ENCODE measurements at places on chromosomes 13 and 19.

GRCh38 chr19:16259385-16260159, 61.9 kb downstream of the AP1M1 start:
- peak; percentile 60 for DNase-seq

- no peak for DNase-seq
Measured at GRCh38 chr13:51770681-51771417, 33.1 kb downstream of the DHRS12 start.

DNA sequence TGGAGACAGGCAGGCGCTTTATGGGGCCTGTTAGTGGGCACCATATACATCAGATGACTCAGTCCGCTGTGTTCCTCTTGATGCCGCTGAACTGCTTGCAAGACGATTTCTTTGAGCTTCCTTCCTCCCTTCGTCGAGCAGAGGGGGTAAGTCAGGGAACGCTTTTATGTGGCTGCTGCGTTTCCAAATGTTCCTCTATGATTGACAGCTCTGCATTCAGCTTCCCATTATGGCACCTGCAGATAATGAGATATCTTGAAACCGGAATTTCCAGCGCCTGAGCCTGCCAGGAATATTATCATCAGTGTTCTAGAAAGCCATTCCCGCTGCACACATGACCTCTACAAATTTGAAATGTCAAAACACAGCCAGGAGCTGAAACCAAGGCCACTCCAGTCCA, 257.0 kb downstream of the TSHZ3 start:
- no peak for DNase-seq

DNA sequence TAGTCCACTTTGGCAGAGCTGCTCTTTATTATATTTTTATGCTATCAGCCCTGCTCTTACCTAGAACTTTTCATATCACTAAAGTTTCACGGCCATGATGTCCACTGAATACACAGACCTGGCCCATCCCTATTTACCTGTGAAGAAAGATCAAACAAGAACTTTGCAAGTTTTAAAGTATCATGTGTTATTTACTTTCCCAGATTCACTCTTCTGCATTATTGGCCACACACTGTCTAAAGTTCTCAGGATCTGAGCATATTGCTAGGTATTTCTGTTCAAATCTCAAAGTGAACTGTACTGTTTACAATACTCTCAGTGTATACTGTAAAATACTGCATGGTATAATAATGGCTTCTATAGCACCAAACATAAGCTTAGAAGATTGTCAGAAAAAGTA, 405.2 kb downstream of the KLF12 start:
- DNase-seq, result no peak

DNA sequence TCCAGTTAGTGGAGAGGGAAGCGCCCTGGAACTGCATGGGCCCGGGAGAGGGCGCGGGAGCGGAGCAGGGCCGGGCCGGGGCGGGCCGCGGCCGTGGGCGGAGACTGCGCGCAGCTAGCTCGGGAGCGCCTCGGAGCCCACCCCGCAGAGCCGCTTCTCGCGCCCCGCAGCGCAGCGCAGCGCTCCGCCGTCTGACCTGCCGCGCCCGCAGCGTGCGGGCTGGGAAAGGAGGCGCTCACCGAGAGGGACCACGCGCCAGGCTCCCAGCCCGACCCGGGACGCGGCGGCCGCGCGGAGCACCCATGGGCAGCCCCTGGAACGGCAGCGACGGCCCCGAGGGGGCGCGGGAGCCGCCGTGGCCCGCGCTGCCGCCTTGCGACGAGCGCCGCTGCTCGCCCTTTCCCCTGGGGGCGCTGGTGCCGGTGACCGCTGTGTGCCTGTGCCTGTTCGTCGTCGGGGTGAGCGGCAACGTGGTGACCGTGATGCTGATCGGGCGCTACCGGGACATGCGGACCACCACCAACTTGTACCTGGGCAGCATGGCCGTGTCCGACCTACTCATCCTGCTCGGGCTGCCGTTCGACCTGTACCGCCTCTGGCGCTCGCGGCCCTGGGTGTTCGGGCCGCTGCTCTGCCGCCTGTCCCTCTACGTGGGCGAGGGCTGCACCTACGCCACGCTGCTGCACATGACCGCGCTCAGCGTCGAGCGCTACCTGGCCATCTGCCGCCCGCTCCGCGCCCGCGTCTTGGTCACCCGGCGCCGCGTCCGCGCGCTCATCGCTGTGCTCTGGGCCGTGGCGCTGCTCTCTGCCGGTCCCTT, at the start of gene MLNR:
MLNR (plus strand) TSS at position 303 of the 820 bp plus-strand sequence; CDS start at position 303, 0 bp downstream.
- DNase-seq, result peak; percentile 36

- DNase-seq, result no peak
Measured at GRCh38 chr13:99029576-99029975, 51.7 kb upstream of the DOCK9 start.

- no peak for DNase-seq
Measured at GRCh38 chr13:114065926-114066774, 66.3 kb downstream of the RASA3 start.

GRCh38 chr19:46031781-46032596, 8.8 kb downstream of the IGFL4 start:
- DNase-seq, result no peak

DNA sequence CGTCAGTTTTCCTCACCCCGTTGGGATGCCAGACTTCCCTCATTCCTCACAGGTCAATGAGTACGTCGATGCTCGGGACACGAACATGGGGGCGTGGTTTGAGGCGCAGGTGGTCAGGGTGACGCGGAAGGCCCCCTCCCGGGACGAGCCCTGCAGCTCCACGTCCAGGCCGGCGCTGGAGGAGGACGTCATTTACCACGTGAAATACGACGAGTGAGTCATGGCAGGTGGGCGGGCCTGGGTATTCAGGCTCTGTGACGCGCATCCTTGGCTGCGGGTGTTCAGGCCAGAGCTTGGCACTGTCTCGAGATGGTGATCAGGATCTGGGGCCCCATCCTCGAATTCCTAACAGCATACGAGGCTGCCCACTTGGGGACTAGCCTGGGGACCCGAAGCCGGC, 21.4 kb downstream of the UHRF1 start:
- no peak for DNase-seq

- DNase-seq, result no peak
Measured at GRCh38 chr19:31314156-31314555, 35.1 kb downstream of the TSHZ3 start.

GRCh38 chr13:31930901-31931522, 100.6 kb upstream of the FRY start:
- peak; percentile 50 for DNase-seq

- DNase-seq, result no peak
Measured at GRCh38 chr19:3491396-3492119, 8.3 kb upstream of the SMIM44 start.

DNA sequence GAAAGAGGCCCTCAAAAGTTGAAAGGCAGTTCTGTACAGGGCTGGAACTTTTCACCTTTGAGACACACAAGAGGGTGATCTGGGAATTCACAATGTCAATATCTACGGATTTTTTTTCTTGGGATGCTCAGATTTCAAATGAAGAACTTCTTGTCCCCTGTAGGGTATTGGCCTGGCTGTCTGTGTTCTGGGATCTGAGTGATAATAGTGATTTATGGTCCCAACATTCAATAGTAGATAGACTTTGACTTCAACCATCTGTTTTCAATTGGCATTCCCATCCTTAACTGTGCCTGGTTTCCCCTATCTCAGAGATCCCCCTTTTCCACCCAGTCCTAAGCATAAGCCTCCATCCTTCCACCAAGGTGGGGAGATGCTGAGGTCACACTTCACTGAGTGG, 274.1 kb downstream of the COG6 start:
- DNase-seq, result no peak

GRCh38 chr19:504616-505015, 2.7 kb upstream of the TPGS1 start:
- no peak for DNase-seq

GRCh38 chr13:113545931-113546516, 38.5 kb upstream of the TFDP1 start:
- no peak for DNase-seq

- no peak for DNase-seq
Measured at GRCh38 chr13:85608255-85608829, 190.9 kb downstream of the SLITRK6 start.

- DNase-seq, result no peak
Measured at GRCh38 chr19:38193445-38193844, 30.6 kb downstream of the DPF1 start.

DNA sequence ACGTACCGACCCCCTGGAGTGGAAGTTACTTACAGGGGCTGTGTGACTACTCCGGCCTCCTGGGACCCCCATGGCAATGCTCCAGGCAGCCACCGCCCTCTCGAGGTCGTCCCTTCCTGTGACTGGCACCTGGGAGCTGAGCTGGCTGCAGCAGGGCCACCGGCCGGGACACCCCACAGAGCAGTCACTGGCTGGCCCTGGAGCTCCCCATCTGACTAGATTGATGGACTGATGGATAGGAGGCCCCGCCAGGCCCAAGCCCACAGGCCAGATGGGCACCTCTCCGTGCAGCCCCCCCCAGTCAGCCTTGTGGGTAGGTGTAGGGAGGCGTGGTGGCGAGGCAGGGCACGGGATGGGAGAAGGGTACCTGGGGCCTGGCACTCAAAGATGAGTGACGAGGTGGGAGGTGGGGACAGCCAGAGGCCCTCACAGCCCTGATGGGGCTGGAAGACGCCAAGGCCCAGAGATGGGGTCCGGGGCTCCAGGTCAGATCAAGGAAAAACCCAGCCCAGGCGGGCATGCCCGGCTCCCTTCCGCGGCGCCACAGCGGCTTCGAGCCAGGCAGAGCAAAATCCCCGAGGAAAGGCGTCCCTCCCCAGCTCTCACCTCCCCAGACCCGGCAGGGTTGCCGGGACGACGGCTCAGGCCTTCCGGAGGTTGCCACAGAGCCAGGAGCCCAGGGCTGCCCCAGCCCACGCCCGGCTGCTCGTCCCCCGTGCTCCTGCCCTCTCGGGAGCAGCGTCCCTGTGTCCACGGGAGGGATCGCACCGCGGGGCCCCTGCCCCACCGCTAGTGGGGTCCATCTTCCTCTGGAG, 8.4 kb downstream of the SLC39A3 start:
- DNase-seq, result no peak

GRCh38 chr13:33072282-33072681, 56.1 kb downstream of the KL start:
- no peak for DNase-seq

DNA sequence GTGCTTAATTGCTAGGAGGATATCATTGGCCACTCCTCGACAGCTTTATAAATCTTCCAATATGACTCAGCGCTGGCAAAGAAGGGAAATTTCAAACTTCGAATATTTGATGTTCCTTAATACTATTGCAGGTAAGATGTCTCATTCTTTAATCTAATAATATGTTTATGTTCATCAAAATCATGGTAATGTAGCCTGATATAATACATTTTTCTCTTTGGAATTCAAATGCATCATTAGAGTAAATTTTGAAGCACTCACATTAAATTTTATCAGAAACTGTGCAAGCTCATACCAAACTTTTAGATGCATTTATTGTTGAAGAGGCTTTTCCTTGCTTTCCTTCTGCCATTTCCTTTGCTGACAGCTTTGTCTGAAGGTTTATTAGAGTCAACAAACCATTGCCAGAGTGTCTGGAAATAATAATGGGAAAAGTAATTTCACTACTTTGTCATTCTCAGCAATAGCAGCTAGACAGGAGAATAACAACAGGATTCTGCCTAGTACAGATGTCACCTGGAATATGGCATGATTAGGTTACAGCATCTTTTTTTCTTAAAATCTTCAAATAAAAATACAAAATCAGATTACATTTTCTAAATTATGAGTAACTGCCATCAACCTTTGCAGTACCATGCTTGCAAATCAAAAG, 78.6 kb upstream of the MAB21L1 start:
- DNase-seq, result no peak

DNA sequence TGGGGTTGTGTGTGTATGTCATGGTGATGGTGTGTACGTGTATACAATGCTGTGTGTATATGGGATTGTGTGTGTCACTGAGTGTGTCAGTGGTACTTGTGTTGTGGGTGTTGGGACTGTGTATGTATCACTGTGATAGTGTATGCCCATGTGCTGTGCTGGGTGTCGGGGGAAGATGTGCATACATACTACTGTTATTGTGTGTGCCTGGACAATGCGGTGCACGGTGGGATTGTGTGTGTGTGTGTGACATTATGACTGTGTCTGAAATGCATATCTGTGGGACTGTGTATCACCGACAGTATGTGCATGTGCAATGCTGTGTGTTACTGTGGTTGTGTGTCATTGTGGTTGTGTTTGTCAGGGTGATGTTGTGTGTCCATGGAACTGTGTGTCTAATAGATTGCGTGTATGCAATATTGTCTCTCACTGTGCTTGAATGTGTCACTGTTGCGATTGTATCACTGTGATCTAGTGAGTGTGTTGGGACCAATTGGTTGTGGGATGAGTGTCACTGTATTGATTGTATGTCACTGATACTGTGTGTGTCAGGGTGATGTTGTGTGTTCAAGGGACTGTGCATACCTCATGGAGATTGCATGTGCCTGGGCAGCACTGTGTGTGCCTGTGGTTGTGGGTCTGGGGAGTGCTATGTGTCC, 11.0 kb upstream of the BBC3 start:
- DNase-seq, result no peak

- peak; percentile 36 for DNase-seq
Measured at GRCh38 chr19:4557971-4558941, 1.2 kb downstream of the SEMA6B start.

DNA sequence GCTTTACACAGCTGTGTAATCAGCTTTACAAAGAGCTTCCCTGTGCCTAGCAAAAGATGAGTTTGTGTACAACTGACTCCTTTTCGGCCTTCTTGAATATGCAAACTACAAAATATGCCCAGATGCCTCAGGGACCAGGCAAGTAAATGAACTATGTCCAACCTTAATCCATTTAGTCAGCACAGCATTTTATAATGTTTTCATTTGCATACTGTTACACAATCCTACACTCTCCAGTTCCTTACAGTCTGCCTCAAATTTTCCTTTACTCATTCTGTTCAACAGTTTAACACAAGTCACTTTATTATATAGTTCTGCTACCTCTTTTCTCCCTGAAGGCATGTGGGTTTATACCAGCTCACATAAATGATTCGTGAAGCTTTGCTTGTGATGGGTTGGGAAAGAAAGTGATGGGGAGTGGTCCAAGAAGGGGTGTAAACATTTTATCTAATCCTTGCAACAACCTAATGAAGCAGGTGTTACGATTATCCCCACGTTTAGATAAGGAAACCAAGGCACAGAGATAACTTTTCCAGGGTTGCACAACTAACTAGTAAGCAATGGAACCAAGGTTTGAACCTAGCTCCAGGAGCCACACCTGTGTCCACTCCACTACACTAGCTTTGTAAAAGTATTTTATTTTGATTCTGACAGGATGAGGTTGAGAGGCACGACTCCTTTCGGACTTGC, 3.3 kb upstream of the USP12 start:
- no peak for DNase-seq

- no peak for DNase-seq
Measured at GRCh38 chr13:57748096-57748495, 116.6 kb downstream of the PCDH17 start.

GRCh38 chr19:58519087-58519354, 589 bp downstream of the ZBTB45 start:
- DNase-seq, result peak; percentile 60

- DNase-seq, result no peak
Measured at GRCh38 chr13:46541210-46541609, 11.8 kb upstream of the LRCH1 start.

DNA sequence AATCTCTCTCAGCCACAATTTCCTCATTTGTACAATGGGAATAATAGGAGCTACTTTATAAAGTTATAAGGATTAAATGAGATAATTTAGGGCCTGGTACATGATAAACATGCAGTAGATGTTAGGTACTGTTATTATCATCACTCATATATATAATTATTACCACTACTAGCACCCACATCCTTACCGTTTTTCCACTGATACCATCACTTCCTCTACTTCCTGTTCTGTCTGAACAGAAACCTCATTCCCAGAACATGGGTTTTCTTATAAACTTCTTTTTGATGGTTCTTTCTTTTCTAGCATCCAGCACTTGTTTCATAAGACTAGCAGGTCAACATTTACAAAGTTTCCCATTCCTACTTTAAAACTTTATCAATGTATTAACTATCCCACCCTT, 6.3 kb downstream of the CDADC1 start:
- no peak for DNase-seq

All from activated CD4-positive, alpha-beta memory T cell treated with anti-CD3 and anti-CD28 coated beads, Interleukin-2, amount 10 ng/mL, durations not matched to agents 7 days and 5 days (primary cell).